Right hindlimb (tissue), 1 donor: ENCODE measurements at places on chromosomes 1 and 21.

DNA sequence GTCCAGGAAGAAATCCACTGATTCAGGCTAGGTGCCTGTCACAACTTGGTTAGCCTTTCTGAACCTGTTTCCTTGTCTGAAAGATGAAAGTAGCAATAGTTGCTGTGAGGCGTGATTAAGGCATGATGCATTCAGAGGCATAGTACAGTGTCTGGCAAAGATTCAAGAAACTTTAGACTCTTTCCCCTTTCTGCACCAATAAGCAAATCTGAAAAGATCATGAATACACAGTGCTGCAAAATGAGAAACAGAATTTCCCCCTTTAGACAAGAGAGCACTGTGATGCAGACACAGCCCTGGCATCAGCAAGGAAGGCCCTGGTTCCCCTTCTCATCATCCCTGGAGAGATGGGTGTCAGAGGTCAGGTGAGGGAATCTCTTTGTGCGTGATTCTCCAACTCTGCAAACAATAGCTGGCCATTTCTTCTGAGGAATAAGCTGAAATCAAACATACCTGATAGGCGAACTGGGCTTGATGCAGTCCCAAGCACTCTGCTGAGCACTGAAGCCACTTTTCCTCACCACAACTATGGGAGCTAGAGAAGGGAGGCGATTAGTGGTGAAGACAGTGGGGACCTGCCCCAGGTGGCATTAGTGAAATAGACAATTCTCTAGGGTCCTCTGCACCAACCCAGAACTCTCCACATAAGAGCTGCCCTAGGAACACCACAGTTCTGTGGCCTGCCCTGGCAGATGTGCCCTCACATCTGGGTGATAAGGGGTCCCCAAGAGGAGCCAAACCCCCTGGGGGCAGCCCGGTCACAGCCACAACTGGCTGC, 41.7 kb downstream of the ITPKB start:
- DNase-seq, result no peak

GRCh38 chr1:229793488-229793887, 167.4 kb downstream of the URB2 start:
- no peak for DNase-seq

DNA sequence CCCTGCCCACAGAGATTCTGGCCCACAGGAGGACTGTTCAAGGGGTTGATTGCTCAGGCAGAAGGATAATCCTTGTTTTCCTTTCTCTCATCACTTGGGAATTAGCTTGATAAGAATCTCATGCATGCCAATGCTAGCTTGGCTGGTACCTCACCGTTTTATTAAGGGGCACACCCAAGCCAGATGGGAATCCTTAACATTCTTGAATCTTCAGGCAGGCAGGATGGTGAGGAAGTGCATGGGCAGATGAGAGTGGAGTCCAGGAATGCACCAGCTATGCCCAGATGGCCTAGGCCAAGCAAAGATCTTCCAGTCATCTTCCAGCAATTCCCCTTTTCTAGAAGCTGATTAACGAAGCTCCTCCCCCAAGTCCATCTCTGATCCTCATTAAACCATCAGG, 4.1 kb upstream of the LCE7A start:
- no peak for DNase-seq

GRCh38 chr1:234655328-234656069, 45.5 kb upstream of the IRF2BP2 start:
- no peak for DNase-seq

GRCh38 chr1:230285351-230285750, 140.8 kb downstream of the PGBD5 start:
- DNase-seq, result no peak

- DNase-seq, result no peak
Observed at GRCh38 chr1:88956003-88956402, 36.4 kb downstream of the KYAT3 start.

- no peak for DNase-seq
Observed at GRCh38 chr21:46621457-46622182, 13.9 kb upstream of the PRMT2 start.

GRCh38 chr21:32135401-32136363, 143.2 kb downstream of the MIS18A start:
- DNase-seq, result peak; percentile 62

GRCh38 chr1:60746278-60746791, 336.0 kb upstream of the NFIA start:
- DNase-seq, result peak; percentile 90

- no peak for DNase-seq
Observed at GRCh38 chr1:88300752-88301263, 383.3 kb upstream of the PKN2 start.

GRCh38 chr1:226945858-226946245, 5.8 kb downstream of the COQ8A start:
- DNase-seq, result no peak

- DNase-seq, result no peak
Observed at GRCh38 chr1:206911064-206911663, 10.6 kb downstream of the FCMR start.

DNA sequence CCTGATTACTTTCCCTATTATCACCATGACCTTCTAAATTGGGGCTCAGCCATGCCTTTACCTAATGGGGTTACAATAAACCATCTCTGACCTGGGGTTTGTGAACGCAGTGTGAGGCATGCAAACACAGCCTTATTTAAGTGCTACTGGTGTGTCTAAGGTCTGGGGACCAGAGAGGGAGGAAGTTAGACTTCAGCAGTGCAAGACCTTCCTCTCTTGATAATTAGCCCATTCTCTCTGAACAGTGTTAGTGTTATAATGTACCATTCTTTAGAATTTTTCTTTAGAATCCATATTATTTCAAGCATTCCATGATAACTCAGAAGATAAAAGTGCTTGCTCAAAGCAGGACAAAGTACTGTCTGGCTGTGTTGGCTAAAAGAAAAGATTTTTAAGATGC, 10.5 kb upstream of the LRRC8D start:
- DNase-seq, result no peak

- DNase-seq, result no peak
Observed at GRCh38 chr1:202376247-202376646, 27.7 kb downstream of the PPP1R12B start.

- no peak for DNase-seq
Observed at GRCh38 chr1:156942576-156942975, 22.1 kb downstream of the LRRC71 start.

GRCh38 chr1:9435153-9435636, 104.1 kb upstream of the SLC25A33 start:
- no peak for DNase-seq

- DNase-seq, result peak; percentile 57
Observed at GRCh38 chr21:43300496-43301408, 126.2 kb downstream of the SIK1 start.

- DNase-seq, result no peak
Observed at GRCh38 chr1:37567023-37567422, 10.3 kb downstream of the DNALI1 start.

DNA sequence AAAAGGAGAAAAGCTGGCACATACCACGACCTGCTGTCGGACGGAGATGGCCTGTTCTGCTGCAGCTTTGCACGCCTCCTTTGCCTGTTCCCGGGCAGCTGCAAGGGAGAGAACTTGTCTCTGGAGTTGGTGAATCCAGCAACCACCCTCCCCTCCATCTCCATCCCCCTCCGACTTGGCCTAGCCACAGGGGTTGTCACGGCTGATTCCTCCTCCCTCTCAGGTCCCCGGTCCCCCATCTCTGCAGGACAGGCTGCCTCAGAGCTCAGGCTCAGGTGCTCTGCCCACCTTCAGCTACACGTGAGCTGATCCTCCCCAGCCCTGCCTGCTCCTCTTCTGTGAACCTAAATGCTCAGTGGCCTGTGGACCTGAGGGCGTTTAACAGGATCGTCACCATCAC, 11.1 kb upstream of the SRM start:
- no peak for DNase-seq

GRCh38 chr1:5430911-5431697, 561.1 kb downstream of the NPHP4 start:
- DNase-seq, result no peak
